ENCODE measurements at places on chromosomes 11 and 22.

DNA sequence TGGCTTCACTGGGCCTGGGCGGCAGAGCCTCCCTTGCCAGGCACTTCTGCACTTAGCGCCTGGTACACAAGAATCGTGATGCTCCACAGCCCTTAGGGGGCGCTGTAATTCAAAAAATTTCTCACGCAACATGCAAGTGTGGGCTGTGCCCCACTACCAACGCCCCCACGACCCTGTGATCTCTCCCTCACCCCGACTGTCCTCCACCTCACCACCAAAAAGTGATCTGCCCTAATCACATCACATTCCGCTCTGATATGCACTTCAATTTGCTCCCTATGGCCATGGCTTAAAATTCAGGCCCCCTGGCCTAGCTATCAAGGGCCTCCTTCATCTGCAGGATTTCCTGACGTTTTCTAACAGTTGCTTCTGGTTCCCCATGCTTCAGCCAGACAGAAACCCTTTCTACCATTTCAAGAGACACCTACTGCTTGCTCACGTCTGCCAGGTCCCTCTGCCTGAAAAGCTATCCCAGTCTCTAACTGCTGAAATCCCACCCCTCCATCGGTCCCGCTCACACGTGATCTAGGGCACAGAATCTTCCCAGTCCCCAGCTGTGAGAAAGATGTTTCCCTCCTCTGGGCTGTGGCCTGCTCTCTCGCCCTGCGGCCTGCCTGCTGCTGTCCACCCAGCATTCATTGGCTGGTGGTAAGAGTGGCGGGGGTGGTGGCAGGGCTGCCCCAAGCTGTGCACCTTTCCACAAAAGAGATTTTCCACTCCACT lies 27.9 kb upstream of the LRRC32 start:
- DNase-seq: no peak

- DNase-seq: no peak
Measured at GRCh38 chr11:8809241-8809938, 101.6 kb upstream of the AKIP1 start.

DNA sequence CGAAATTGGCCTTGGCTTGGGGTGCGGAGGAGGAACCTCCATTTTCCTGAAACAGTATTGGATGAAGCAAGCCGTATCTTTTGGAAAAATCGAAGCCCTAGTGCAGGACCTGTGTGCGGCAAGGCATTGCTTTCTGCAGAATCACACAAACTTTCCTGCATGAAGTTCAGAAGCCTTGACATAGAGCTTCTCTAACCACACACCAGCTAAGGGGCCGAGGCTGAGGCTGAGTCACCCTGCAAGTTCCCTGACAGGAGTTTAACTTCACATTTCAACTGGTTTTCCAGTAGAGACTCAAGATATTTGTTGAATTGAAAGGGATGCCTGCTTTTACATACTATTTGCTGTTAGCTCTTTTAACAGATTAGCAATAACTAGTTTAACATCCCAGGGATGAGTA lies 67.8 kb downstream of the TCF20 start:
- no peak for DNase-seq

- no peak for DNase-seq
Measured at GRCh38 chr11:17979770-17980371, 33.0 kb downstream of the SERGEF start.
